ENCODE measurements at places on chromosomes 2 and 18. TPM values are rescaled to one million over a fixed set of nuclear protein-coding genes. Genes with fewer than 3 reads are reported as not detected.

- no peak for DNase-seq
Measured at GRCh38 chr18:12035481-12035880, 54.2 kb downstream of the IMPA2 start.

- no peak for DNase-seq
Measured at GRCh38 chr2:222033541-222033940, 265.3 kb downstream of the PAX3 start.

- peak; percentile 66 for DNase-seq
Measured at GRCh38 chr2:7044253-7045250, 127.3 kb downstream of the RNF144A start.

GRCh38 chr2:211745295-211746097 lies 793.1 kb downstream of the ERBB4 start:
- DNase-seq: peak; percentile 30

GRCh38 chr2:42123426-42123825 lies 45.7 kb upstream of the EML4 start:
- no peak for DNase-seq

GRCh38 chr2:82395531-82395930 lies 2063.5 kb downstream of the SUCLG1 start:
- no peak for DNase-seq

GRCh38 chr2:66538291-66538690 lies 103.4 kb downstream of the MEIS1 start:
- no peak for DNase-seq

DNA sequence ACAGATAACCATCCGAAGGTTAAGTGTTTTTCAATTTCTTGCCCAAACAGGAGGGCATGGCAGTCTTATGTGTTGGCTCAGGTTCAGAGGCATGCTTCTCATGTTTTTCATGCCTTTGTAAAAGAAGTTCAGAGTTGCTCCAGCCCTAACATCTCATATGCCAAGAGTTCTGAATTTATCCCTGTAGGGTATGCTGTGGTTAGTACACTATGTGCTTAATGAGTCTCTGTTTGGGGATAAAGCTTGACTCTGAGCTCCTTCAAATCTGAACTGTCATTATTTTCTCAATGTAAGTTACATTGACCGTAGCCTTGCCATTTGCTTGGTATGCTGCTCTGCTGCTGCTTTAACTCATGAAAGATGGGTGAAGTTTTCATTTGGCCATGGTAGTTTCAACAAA lies 67.9 kb upstream of the PNPT1 start:
- no peak for DNase-seq

- no peak for DNase-seq
Measured at GRCh38 chr18:21599585-21600525, 649 bp downstream of the ESCO1 start.

DNA sequence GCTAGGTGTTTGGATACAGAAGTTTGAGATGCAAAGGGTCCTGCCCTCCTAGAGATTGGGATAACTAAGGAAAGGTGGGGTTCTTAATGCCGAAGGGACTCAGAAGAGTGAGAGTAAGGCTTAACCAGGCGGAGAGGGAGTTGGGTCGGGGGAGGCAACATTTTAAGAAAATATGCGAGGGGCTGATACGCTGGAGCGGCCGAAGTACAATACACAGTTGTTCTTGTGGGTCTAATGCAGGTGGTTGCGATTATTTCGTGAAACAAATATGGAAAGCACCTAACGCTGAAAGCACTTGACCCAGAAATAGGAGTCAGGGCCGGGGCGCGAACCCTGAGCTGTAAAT lies 344 bp upstream of the MRPL33 start:
- DNase-seq: no peak

GRCh38 chr2:10980886-10981425 lies 69.2 kb downstream of the KCNF1 start:
- DNase-seq: no peak

- DNase-seq: no peak
Measured at GRCh38 chr2:105443617-105444598, 45.1 kb upstream of the FHL2 start.

- DNase-seq: no peak
Measured at GRCh38 chr2:2720351-2720750, 389.3 kb upstream of the MYT1L start.

GRCh38 chr2:113376913-113377445 lies 60.5 kb upstream of the ZNG1B start:
- no peak for DNase-seq

- DNase-seq: no peak
Measured at GRCh38 chr2:232714969-232715368, 17.8 kb downstream of the GIGYF2 start.

DNA sequence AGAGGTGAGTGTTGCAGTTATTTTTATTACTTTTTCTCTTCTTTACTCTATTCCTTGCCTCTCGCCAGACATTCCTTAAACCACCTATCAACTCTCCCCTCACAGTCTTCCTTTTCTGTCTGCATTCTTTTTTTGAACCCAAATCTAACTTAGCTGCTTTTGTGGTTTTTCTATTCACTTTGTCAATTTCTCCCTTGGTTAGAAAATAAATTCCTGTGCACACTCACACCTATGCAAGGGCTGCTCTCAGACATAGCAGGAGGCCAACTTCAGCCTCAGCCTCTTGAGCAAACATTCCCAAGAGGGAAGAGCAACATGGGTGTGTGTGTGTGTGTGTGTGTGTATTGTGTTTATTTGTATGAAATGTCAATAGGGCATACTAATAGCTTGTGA lies 808.6 kb downstream of the RNF144A start:
- DNase-seq: no peak

- no peak for DNase-seq
Measured at GRCh38 chr2:19823507-19823906, 78.3 kb downstream of the TTC32 start.

DNA sequence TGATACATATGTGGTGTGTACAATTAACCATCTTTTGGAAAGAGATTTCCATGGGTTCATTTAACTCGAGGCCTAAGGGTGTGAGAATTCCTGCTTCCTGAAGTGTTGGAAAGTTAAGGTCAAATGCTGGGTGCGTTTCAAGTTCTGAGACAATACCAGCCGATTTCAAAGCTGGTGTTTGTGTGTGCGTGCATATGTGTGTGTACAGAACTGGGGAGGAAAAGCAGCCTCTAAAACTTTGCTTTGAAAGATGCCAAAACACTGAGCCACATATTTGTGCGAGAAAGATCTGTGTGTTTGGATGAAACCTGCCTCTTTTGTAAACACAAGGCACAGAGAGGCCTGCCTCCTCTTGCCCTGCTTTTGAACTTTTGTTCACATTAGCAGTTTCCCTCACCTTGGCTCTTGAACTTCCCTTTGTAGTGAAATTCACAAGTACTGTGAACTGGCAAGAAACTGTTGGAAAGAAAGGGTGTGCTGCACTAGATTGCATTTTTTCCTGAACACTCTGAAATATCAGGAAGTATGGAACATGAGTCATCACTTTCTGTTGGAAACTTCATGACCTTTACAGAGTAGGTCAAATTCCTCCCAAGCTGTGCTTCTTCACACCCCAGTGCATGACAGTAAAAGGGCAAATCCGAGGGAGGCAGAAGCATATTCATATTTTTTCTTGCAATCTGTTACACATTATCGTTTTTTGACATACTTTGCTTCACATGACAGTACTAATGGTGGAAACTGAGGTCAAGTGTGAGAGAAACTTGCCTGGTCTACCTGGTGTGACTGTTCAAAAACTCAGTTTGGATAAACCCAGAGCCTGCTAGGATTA lies 20.0 kb upstream of the CAVIN2 start:
- peak; percentile 42 for DNase-seq

GRCh38 chr2:183149489-183149888 lies 25.2 kb downstream of the NUP35 start:
- DNase-seq: no peak

GRCh38 chr2:47653902-47654789 lies 128.8 kb upstream of the MSH6 start:
- no peak for DNase-seq

DNA sequence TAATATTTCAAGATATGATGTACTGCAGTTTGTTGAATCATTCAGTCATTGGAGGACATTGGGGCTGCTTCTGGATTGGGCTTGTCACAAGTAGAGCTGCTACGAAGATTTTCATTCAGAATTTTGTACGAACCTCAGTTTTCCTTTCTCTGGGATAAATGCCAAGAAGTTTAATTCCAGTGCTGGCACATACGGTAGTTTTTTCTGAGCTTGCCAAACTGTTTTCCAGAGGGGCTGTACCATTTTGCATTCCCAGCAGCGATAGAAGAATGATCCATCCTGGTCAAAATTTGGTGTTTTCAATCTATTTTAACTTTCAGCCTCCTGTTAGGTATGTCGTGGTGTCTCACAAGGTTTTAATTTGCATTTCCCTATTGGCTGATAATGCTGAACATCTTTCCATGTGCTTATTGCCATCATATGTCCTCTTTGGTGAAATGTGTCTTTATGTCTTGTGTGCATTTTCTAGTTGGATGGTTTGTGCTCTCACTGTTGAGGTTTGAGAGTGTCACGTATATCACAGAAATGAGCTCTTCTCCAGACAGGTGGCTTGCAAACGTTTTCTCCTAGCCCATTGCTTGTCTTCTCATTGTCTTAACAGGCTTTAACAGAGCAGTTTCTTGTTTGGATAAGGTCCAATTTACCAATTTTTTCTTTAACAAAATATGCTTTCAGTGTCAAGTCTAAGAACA lies 612.6 kb downstream of the GALR1 start:
- no peak for DNase-seq

DNA sequence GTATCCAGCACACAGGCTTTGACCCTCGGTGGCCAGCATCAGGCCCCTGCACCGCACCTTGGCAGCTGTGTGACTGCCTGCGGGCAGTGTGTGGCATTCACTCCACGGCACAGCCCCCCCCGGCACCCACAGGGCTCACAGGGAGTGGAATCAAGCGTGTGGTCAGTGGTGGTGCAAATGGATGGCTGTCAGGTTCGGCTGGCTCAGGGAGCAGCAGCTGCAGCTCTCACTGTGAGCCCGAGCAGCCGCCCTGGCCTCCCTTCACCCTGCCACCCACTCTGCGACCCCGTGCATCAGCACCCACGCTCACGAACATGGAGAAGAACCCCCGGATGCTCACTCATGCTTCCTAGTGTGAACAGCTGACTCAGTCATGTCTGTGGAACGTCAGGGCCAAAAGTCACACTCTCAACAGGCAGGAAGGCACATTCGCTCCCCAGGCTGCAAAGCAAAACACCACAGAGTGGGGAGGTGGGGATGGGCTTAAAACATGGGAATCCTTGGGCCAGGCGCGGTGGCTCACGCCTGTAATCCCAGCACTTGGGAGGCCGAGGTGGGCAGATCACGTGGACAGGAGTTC lies 41.5 kb upstream of the GPC1 start:
- DNase-seq: peak; percentile 12

- no peak for DNase-seq
Measured at GRCh38 chr18:56323673-56324072, 314.7 kb downstream of the TXNL1 start.

DNA sequence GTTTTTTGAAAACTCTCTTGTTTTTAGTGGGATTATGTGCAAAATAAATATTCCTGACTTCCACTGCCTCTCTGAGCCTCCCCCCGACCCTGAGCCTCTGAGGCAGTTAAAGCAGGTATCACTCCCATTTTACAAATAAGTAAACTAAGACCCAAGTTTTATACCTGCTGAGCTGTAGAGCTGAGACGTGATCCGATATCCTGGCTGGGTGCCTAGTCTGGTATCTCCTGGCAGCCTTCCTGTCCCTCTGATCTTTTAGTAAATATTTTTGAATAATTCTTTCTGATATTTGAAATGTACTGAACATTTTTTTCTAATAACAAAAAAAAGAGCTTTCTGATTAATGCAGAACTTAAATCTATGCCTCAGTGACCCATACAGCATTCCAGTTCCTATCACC lies 108.3 kb upstream of the NOSTRIN start:
- DNase-seq: no peak

GRCh38 chr18:40921845-40922629 lies 1033.0 kb upstream of the PIK3C3 start:
- DNase-seq: no peak

- no peak for DNase-seq
Measured at GRCh38 chr2:152084076-152084475, 14.8 kb downstream of the CACNB4 start.

DNA sequence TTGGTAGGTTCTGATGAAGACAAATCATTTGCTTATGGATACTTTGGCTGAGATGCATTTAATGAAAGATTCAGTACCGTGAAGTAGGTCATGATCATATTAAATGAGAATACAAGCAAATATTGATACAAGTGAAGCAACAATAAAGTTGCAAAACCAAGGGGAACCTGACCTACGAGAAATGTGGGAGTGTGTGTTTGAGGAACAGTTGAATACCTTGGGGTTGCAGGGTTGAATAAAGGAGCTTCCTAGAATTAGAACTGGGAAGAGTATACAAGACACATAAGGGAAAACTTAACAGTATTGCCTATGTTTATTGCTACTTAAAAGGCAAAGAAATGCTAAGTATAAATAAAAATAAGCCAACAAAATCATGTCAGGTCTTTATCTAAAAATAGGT lies 702.9 kb downstream of the ERBB4 start:
- no peak for DNase-seq

DNA sequence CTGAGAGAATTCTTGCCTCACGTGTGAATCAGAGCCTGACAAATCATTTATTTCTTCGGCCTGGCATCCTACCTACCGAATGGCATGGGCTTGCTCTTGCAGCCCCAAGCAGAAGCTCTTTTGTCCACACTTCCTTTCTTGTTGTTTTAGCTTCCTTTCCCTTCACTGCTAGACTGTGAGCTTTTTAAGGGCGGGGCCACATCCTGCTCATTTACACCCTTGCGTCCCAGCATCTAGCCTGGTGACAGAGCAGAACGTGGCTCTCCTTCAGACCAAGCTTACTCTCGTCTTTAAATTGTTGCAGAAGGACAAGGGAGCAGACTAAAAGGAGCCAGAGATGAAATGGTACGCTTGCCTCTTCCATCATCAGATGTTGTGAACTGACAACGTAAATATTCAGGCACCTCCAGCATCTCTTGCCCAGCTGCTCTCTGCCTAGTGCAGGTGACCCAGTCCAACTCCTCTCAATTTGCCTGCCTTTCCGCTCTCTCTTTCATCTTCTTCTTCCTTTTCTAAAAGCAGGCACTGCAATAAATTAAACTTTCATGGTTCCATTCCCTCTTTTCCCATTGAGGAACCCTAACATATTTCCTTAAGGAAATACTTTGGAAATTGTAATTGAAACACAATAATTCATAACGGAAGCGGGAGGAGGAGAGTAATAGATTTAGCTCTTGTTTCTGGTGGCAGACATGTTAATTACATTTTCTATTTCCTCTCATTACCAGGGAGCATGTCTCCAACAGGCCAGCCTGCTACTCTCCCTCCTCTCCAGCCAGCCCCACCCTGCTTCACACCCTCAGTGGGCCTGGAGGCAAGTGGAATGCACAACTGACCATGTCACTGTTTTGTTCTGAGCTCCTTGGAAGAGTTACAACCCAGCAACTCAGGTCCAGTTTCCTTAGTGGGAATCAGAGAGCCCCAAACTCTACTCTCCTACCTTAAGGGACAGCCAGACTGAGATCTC lies 228.1 kb upstream of the TRIB2 start:
- no peak for DNase-seq

- DNase-seq: no peak
Measured at GRCh38 chr2:72955228-72956049, 38.1 kb downstream of the EMX1 start.

Gene RRM2
- 32.6 TPM for total RNA-seq

Gene DSC2
- 26.6 TPM for total RNA-seq

Gene COL6A3
- total RNA-seq: 44.1 TPM

Gene IL18RAP
- 0.20 TPM for total RNA-seq

Gene C2orf72
- 0.07 TPM for total RNA-seq

Gene ESPNL
- not detected for total RNA-seq

Gene USP34
- total RNA-seq: 65.5 TPM

Gene PPP1R1C
- total RNA-seq: 39.1 TPM

Gene REG1B
- total RNA-seq: not detected

Gene G6PC2
- not detected for total RNA-seq

Gene EPB41L3
- total RNA-seq: 9.1 TPM

Gene OTOS
- not detected for total RNA-seq

Gene CD302
- 16.8 TPM for total RNA-seq

Gene ACADL
- total RNA-seq: 2.0 TPM

Data from heart left ventricle (tissue), 16 donors.